Subcutaneous adipose tissue (tissue), 4 donors: ENCODE measurements at places on chromosomes 13 and 19. TPM values are rescaled to one million over a fixed set of nuclear protein-coding genes. Genes with fewer than 3 reads are reported as not detected.

IZUMO4 gene
- total RNA-seq = 2.3 TPM

ZNF865 gene
- total RNA-seq = 3.4 TPM

PBX4 gene
- total RNA-seq = 1.6 TPM

MBD3L2 gene
- total RNA-seq = not detected

ZNF296 gene
- total RNA-seq = not detected
